ENCODE measurements at places on chromosomes 1 and 21.

- DNase-seq = no peak
Measured at GRCh38 chr1:13794231-13795187, 94.5 kb downstream of the PRDM2 start.

- no peak for DNase-seq
Measured at GRCh38 chr1:194071205-194071604, 884.8 kb upstream of the B3GALT2 start.

DNA sequence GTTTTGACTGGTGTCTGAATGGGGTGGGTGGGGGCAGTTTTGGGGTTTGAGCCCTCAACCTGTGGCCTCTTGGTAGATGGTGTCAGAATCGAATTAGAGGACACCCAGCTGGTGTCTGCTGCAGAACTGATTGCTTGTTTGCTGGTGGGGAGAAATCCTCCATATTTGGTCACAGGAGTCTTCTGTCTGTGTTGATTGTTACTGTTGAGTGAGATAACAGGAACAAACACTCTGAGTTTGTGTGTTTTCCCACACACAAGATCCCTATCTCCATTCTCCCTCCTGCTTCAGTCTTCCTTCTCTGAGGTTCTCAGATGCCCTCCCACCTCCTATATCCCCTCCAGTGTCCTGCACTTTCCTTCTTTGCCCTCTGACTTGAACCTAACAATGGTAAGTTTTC is 19.1 kb upstream of the CGN start:
- no peak for DNase-seq

GRCh38 chr1:62407398-62408009 is 29.3 kb upstream of the USP1 start:
- DNase-seq = no peak

DNA sequence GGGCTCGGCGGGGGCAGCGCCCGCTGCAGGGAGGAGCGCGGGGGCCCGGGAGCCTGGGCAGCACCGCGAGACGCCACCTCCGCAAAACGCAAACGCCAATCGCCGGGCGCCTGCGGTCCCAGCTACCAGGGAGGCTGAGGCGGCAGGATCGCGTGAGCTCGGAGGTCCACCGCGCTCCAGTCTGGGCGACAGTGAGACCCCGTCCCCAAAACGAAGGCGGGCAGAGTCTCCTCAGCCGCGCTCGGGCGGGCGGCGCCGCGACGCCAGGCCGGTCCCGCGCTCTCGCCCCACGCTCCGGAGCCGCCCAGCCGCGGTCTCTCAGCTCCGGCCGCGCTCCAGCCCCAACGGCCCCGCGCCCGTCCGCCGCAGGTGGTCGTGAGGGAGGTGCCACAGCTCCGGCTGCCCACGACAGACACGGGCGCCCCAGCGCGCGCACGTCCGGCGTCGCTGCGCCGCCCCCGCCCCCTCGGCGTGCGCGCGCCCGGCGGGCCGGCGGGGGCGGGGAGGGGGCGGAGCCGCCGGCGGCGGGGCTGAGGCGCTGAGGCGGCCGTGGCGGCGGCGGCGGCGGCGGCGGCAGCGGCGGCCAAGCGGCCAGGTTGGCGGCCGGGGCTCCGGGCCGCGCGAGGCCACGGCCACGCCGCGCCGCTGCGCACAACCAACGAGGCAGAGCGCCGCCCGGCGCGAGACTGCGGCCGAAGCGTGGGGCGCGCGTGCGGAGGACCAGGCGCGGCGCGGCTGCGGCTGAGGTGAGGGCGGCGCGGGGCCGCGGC is at the start of gene ADARB1:
Gene ADARB1 (plus strand): TSS at position 533 of the 770 bp plus-strand sequence. CDS start 97,077 bp downstream, outside the sequence.
- DNase-seq = no peak

DNA sequence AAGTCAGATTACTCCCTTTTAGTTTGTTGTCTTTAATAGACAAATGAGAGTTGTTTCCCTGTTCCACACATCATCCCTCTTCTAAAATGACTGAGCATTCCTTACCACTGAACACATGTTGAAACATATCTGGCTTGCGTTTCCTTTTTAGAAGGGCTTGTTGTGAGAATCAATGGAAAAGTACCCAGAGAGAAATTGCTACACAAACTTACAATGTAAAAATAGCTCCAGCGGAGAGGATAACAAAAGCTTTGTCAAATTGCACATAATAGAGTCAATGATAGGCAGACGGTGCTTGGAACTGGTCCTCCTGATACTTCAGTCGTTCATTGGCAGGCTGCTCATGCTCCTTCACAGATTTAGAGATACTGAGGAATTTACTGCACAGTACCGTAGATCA is 123.9 kb downstream of the CYYR1 start:
- peak; percentile 68 for DNase-seq

DNA sequence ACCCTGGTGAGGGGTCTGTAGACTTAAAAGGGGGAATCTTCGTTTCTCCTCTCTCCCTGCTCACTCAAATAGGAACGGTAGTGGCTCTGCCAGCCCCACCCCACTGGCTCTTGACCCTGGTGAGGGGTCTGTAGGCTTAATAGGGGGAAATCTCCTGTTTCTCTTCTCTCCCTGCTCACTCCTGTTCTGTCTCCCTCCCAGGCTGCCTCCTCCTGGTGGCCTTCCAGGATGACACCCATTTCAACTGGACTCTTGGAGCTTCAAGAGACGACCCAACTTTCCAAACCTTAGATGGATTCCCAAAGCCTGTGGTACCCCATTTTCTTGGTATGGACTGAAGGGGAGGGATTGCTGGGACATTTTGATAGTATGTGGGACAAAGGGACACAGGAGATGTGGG is 1.4 kb upstream of the EPHB2 start:
- DNase-seq = no peak

GRCh38 chr1:149937759-149938158 is 1.1 kb upstream of the MTMR11 start:
- DNase-seq = no peak

- DNase-seq = no peak
Measured at GRCh38 chr1:39332828-39333227, 128.3 kb downstream of the MACF1 start.

GRCh38 chr1:236819856-236820255 is 24.8 kb downstream of the MTR start:
- DNase-seq = no peak

DNA sequence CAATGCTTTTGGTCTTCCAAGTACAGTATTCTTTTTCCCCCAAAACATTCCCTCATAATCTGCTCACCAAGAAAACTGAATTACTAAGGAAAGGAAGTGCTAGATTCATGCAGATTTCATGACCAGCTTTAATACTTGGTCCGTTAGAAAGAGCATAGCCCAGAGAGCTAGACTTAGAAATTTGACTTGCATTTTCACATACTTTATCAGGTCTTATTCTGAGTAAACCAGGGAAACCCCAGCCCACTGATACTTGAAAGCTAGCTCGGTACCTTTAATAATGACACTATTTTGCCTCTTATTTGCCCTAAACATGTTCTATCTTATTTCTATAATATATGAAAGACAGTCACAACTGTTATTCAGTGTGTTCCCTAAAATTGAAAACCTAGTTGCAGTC is 204.5 kb downstream of the TTLL7 start:
- DNase-seq = no peak

- DNase-seq = no peak
Measured at GRCh38 chr1:201702936-201703335, 126.0 kb upstream of the IPO9 start.

- DNase-seq = no peak
Measured at GRCh38 chr1:50615036-50615750, 191.9 kb upstream of the DMRTA2 start.

DNA sequence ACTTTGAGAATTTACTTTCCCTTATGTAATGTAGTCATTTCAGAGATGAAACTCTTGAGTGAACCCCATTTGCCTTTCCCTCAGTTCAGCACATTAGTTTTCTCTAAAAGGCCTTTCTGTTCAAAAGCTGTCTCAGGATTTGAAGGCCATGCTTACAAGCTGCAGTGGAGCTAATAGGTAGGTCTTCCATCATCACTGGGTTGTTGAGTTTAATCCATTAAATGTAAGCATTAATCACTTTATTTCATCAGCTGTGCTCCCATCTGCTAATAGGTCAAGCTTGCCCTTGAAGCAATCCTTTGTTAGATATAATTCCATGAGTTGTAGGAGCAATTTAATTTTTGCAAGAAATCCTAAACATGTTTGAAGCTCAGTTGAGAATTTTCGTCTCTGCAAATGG is 422.2 kb upstream of the ZP4 start:
- DNase-seq = no peak

Data from fibroblast of skin of left biceps (primary cell).